Osteocyte (in vitro differentiated cells): ENCODE measurements at places on chromosomes 2 and 18. TPM values are rescaled to one million over a fixed set of nuclear protein-coding genes. Genes with fewer than 3 reads are reported as not detected.
A peak's percentile ranks its signal among the peaks of the same experiment; 100 is the strongest.

DNA sequence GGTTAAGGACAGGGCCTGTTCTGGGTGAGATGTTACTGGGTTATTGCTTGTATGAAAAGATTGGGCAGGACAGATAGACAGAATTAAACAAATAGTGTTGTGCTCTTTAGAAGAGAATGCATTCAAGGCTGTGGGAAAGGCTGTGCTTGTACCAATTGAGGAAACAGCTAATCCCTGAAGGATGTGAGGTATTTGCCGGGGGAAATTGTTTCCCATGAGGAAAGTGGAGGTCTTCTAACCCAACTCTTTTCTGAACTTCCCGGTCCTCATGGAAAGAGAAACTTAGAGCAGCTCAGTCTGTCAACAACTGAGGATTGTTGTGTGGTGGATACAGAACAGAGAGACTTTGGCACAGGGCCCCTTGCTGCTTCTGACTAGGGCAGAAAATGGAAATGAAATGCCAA is 9.5 kb downstream of the SLC1A4 start:
- peaks cover 74% of the 10 kb centered on the region for H3K4me1 ChIP-seq
- no peaks in the 10 kb centered on the region for H3K27me3 ChIP-seq
- H3K4me3 ChIP-seq = peak overlapping the region; percentile 34
- peaks cover 16% of the 10 kb centered on the region for H3K36me3 ChIP-seq
- no peak for DNase-seq

The B3GNT2 gene
- 7.9 and 8.9 TPM in 2 replicates for total RNA-seq

The UGT1A4 gene
- not detected in 2 replicates for total RNA-seq

GRCh38 chr2:9752441-9753275 is 90.6 kb upstream of the TAF1B start:
- DNase-seq = no peak
- no peaks in the 10 kb centered on the region for H3K36me3 ChIP-seq
- H3K27me3 ChIP-seq = peaks cover 3% of the 10 kb centered on the region
- H3K4me1 ChIP-seq = peaks cover 26% of the 10 kb centered on the region
- peak overlapping the region; percentile 76 for H3K27ac ChIP-seq
